ENCODE measurements at places on chromosomes 7 and 10.

GRCh38 chr10:97713339-97713825 is at the start of gene MARVELD1:
Gene MARVELD1 (plus strand): TSS chr10:97713730. CDS start chr10:97713877, 147 bp downstream.
- DNase-seq, result peak; percentile 61

DNA sequence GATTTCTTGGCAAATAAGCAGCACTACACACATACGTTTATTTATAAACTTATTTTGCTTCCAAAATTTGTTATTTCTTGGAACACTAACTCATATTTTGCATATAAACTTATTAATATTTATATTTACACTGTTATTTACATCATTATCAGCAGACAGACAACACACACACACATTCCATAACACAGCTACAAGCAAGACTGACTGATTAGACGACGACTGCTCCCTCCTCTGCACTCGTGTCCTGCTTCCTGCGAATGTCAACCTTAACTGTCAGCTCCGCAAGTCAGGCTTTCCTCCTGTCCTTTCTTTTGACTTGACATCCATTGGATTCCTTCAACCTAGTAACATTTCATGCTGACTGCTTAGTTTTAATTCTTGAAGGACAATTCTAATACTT is 96.6 kb downstream of the ATE1 start:
- DNase-seq, result no peak

GRCh38 chr10:96493254-96493653 is 20.5 kb downstream of the TLL2 start:
- no peak for DNase-seq

GRCh38 chr7:152173372-152174070 is 148.0 kb downstream of the GALNT11 start:
- no peak for DNase-seq

DNA sequence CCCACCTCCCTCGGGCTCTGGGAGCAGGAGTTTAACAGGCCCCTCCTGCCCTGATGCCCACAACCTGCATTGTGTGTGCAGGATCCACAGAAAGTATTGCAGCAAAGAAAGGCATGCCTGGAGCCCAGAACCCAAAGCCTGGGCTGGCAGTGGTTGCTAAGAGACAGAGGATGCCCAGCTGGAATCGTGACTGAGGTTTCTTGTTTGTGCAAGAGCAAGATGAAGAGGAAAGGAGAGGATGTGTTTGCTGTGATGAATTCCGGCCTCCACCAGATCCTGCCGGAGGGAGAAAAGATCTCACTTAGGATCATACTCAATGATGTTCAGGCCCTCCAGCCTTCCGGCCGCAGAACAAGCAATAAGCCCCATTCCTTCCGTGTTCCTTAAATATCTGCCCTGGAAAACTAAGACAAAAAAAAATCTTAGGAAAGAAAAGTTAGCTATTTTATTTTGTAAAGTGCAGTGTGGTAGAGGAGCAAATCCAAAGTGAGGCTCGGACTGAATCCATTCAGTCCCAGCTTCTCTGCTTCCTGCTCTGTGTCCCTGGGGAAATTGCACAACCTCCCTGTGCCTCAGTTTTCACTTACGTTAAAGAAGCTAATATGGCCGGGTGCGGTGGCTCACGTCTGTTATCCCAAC is 57.1 kb downstream of the SLIT1 start:
- no peak for DNase-seq

DNA sequence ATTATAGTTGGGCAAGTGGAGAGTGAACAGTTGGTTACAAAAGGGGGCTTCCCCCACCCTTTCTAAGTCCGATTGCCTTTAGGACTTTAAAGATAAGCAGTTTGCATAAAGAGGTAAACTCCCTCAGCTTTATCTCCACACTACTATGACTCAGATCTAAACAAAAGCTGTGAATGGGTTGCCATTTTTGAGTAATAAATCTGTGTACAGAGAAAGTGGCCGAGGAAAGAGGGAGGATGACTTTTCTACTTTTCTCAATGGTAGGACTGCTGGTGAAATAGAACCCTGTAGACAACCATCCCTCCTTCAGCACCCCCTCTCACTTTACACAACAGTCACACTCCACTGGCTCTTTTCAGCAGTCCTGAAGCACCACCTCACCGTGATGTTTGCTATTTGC is 71.2 kb downstream of the DNMBP start:
- DNase-seq, result no peak

DNA sequence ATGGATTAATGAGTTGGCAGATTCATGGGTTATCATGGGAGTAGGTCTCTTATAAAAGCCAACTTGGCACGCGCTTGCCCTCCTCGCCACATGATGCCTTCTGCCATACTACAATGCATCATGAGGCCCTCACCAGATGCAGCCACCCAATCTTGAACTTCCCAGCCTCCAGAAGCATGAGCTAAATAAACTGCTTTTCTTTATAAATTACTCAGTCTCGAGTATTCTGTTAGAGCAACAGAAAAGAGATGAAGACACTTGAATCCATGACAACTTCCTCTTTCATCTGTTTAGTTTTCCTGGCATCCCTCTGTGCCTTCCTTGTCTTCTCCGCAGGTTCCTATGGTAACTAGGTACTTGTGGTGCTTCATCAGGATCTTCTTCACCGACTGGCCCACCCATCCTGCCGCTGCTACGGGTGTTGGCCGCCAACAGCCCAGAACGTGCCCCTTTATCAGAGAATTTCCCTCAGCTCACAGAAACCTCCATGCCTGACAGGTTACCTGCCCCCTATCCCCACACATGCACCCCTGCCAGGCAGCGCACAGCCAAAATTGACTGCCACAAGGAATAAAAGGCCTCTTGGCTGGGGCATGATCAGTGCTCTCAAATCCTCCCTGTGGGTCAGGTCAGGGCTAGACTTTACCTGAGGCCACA is 28.0 kb upstream of the PPIF start:
- DNase-seq, result no peak

DNA sequence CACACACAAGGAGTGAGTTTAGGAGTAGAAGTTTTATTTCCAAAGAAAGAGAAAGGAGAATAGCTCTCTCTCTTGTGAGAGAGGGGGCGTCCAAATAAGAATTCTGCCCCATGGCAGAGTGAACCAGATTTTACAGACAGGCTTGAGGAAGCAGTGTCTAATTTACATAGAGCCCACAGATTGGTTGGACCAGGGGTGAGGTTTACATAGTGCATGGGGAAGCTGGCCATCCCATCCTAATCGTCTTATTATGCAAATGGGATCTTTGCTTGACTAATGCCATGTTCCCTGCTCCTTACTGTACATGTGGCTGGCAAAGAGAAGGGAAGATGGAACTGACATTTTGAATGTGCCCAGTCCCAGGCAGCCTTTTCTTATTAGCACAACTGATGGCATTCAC is 60.0 kb upstream of the ACSM6 start:
- DNase-seq, result no peak

DNA sequence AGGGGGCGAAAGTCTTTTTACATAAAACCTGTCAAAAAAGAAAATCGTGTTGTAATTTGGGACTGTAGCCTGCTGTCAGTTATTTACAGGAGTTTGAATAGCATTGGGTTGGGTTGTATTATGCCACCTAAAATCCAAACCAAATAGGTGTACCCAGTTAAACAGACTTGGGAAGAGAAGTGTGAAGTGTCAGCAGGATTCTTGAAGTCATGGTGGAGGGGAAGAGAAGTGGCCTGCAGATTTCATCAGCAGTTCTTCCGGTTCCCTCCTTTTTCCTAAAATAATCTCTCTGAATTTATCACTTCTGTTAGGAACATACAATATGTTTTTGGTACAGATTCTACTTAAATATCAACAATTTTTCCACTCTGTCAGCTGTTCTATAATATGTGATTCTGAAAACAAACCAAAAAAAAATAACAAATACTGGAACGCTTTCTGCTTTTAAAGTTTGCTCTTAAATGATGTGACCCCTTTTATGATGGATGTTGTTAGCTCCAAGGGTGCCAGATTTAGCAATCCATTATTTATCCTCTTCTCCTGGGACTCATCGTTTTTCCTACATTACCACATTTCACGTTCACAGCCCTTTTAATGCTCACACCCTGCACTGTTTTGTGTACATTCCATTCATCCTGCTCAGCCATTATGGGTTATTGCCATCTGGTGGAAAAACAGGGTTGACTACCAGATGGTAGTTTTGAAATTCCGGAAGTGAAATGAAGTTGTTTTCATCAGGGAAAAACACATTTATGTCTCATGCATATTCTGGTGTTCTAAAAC is 18.7 kb upstream of the ARHGAP12 start:
- DNase-seq, result peak; percentile 57

DNA sequence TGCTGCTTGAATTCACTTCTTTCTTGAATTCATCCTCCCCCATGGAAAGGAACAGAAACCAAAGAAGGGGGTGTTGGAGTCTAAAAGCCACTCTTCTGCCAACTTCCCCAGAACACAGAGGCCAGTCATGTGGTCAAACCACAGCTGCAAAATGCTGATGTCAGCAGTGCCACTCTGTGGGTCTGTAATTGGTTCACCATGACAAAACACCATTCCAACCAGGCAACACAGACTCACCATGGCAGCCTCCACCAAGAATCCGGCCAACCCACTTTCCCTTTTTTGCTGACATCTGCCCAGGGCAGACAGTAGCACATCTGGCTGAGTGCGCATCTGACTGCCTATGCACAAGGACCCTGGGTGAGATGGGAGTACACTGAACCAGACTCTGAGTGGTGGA is 16.8 kb downstream of the OSBPL3 start:
- DNase-seq, result no peak

DNA sequence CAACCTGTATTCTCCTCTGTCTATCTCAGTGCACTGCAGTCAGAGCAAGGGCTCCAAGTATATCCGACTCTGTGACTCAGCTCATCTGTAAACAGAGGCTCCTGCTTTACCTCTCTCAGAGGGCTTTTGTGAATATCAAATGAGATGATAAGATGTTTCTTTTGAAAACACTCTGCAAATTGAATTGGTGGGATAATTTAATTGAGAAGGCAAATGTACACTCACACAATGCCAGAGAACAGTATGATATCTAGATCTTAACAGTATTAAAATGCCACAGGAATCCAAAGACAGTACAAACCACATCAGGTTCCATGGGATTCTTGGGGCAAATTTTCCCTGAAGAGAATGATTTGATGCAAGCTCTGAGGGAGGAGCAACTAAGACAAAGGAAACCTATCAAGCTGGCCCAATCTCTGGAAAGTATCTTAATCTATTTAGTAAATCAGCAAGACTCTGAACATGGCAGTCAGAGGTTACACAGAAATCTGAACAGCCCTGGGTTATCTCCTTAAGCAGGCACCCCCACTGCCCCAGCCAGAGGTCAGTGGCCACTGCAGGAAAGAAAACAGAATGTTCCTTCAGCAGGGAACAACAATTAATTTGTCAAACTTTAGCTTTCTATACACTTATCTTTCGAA is 45.9 kb downstream of the DOCK4 start:
- DNase-seq, result no peak

DNA sequence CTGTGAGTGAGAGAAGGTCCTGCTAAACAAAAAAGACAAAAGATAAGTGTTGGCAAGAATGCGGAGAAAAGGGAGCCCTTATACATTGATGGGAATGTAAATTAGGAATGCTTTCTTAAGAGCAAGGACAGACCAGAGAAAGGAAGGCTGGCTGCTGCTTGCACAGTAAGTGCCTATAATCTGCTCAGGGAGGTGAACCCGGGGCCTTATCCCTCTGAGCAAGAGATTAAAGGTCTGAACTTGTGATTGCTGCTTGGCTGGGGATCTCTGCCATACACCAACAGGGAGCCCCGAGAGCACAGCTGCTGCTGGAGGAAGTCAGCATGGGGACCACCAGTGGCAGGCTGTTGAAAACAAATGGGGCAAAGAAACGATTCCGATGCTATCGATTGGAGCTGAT is 32.0 kb upstream of the CRTAC1 start:
- no peak for DNase-seq

DNA sequence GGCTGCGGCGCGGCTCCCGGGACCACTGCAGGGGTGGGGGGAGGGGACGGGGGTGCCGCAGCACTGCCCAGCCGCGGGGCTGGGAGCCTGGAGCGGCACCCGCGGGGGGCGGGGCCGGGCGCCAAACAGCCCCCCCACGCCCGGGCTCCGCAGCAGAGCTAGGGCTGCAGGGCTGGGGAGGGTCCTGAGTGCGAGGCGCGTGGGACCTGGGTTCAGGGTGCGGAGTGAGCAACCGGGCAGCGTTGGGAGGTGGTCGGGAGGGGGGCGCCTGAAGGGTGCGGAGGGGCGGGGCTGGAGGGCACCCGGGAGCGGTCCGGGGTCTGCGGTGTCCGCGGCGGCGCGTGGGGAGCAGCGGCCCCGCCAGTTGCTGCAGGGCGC is 528 bp downstream of the CAMK2G start:
- DNase-seq, result no peak

DNA sequence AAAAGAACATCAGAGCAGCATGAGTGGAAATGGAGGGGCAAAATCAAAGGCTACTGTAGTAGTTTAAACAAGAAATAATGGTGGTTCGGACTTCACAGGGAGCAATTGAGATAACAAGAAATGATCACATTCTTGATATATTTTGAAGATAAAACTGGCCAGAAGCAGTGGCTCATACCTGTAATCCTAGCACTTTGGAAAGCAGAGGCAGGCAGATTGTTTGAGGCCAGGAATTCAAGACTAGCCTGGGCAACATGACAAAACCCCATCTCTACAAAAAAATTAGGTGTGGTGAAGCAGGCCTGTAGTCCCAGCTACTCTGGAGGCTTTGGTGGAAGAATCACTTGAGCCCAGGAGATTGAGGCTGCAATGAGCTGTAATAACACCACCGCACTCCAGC is 22.9 kb downstream of the EEF1AKMT2 start:
- DNase-seq, result no peak

DNA sequence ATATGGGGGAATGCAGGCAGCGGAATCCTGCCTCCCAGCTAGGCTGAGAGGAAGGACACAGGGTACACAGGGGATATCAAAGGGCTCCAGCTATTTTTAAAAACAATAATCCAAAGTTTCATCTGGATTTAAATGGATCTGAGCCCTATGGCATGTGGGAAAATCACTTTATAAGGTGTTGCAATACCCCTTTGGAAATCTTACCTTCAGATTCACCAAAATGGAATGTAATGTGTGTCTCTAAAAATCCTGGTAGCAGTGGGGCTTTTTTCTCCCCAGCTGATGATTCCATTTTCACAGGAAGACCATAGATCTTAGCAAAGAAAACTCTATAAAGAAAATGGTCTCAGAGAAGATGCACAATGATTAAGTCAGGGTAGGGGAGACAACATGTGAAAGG is 722.2 kb downstream of the PARD3 start:
- DNase-seq, result no peak

DNA sequence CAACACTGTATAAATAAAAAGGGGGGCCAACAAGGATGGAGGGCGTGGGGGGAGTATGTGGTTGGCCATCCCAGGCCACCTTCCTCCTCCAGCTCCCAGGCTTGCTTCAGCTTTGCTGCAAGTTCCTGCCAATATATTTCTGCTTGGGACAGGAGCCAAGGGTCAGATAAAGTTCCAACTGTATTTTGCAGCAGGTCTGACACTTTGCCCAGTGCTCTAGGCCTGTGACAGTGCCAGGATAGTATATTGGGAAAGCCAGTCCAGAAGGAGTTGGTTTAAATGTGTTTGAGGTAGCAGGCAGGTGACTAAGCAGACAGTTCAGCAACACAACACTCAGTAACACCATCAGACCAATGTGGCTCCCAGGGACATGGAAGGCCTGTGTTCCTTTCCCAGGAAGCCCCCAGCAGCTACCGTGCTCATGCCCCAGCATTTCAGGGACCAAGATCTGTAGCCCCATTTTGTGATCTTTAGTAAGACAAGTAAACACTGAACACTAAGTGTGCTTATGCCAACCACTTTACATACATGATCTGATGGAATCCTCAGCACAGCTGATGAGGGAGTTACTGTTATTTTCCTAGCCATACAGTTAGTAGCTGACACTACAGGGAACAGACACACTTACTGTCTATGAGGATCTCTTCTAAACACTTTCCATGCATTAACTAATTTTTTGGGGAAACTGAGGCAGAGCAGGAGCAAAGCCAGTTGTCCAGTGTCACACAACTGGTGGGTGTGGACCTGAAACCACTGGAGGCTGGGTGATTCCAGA is 38.9 kb downstream of the DNAJB12 start:
- DNase-seq, result no peak

- no peak for DNase-seq
These were observed 68.9 kb downstream of the ADARB2 start for GRCh38 chr10:1668399-1668798.

Measured in amniotic stem cell (primary cell).